Right hindlimb (tissue), 1 donor: ENCODE measurements at places on chromosomes 4 and X.

- DNase-seq = peak; percentile 88
Observed at GRCh38 chrX:153971124-153971449, 531 bp downstream of the HCFC1 start.

DNA sequence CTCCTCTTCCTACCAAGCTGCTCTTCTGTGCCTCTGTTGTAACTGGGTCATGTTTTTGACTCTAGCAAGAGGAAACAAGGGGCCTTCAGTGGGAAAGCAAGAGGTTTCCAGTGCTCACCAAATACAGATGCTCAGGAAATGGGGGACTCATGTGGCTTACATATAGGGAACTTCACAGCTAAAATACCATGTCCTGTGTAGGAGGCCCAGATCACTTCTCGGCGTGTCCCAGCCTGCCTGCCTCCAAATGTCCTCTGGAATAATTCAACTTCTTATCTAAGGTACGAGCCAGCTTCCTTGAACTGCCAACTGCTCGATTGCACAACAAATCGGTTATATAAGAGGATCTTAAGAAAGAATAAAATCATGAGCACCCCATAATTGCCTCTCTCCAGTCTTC, 161.3 kb downstream of the KIT start:
- no peak for DNase-seq

GRCh38 chr4:127843704-127844600, 36.7 kb upstream of the PLK4 start:
- no peak for DNase-seq

DNA sequence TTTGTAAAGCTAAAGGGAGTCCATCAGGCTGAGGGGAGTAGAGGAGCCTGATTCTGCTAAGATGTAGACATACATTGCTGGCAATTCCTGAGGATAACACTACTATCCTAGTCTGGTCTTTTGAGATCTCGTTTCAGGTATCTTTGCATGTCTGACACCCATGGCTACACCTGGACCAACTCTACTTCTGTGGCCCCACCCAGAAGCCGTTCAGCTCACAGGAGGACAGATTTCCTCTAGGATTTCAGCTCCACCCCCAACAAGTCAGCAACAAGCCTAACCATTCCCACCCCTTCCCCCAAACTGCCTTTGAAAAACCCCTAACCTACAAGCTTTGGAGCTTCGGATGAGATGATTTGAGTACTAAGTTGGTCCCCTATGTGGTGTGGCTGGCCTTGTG, 848.2 kb downstream of the NLGN4X start:
- DNase-seq = no peak
